Activated CD8-positive, alpha-beta T cell treated with anti-CD3 and anti-CD28 coated beads for 36 hours (primary cell): ENCODE measurements at places on chromosomes 2 and 18. TPM values are rescaled to one million over a fixed set of nuclear protein-coding genes. Genes with fewer than 3 reads are reported as not detected.

DNA sequence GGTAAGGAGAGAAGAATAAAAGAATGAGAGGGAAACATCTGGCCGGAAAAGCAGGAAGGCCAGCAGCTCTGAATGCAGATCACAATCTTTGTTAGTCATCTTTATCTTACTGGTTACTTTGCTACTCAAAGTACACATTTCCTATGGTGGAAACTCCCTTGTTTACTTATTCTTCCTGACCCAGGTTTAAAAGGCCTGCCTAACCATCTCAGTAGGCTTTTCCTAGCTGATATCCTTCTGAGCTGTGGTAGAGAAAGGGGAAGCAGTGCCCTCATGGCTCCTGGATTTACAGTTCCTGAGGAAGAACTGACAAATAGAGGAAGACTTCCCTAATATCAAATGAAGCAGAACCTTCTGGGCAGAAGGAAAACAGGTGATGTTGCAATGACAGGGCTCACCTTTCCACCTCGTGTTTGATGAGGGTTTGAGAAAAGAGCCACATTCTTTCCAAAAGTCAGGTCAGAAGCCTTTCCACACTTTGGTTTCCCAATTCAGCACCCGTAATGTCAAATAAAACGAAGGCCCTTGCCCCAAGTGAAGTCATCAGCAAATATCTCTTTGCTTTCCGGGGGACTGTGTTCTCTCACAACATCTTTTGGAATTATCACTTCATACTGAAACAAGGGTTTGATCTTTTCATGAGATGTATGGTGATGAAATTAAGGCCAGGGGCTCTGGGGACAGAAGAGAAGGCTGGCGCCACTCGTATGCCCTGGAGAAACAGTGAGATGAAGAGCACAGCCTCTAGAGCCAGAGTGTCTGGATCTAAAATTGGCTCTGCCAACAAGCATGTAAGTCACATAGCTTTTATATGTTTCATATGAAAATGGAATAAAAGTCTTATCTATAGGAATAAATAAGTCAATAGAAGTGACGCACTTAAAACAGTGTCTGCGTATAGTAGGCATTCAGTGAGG, 26.7 kb upstream of the APOB start:
- DNase-seq: no peak

The UCN gene
- 2.7 TPM for total RNA-seq

GRCh38 chr18:49648326-49648725, 86.5 kb downstream of the LIPG start:
- no peak for DNase-seq

GRCh38 chr2:10170256-10170655, 47.7 kb downstream of the RRM2 start:
- no peak for DNase-seq

- no peak for DNase-seq
Measured at GRCh38 chr2:205073433-205074020, 528.3 kb downstream of the PARD3B start.
